ENCODE measurements at places on chromosomes 6 and 20.

- DNase-seq = peak; percentile 31
Observed at GRCh38 chr6:132456700-132457143, 55.4 kb upstream of the MOXD1 start.

DNA sequence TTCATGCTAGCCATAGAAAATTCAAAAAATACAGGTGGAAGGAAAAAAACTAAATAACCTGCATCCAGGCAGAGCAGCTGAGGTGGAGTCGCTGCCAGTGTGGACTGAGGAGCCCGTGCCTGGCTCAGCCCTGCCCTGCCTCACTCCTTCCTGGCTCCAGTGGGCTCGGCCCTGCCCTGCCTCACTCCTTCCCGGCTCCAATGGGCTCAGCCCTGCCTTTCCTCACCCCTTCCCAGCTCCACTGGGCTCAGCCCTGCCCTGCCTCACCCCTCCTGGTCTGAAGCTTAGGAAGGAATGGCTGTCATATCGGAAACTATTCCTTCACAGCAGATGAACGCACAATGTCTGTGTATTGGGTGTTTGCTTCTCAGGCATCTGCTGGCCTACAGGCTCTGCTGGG lies 142.1 kb downstream of the SMOC2 start:
- DNase-seq = no peak

- no peak for DNase-seq
Observed at GRCh38 chr6:38715016-38715689, at the start of gene DNAH8. Gene DNAH8 (plus strand): TSS chr6:38715311. CDS start chr6:38722810, 7,499 bp downstream.

GRCh38 chr6:74939151-74939708 lies 266.6 kb downstream of the COL12A1 start:
- no peak for DNase-seq

DNA sequence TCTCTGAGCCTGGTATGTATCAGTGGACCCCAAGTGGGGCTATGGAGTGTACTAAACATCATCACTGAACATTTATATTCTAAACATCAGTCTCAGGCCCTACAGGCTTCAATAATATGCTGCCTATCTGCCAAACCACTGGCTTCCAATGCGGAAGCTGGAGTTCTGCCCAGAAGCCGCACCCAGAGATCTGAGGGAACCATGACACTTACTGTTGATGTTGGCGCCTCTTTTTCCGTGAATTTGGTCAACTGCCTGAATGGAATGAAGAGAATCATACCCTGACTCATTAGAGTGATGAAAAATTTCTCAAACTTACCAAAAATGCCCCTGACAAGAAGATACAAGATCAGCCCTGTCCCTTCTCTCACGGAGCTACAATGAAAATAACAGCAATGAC lies 66.2 kb downstream of the SLC22A23 start:
- DNase-seq = peak; percentile 57

DNA sequence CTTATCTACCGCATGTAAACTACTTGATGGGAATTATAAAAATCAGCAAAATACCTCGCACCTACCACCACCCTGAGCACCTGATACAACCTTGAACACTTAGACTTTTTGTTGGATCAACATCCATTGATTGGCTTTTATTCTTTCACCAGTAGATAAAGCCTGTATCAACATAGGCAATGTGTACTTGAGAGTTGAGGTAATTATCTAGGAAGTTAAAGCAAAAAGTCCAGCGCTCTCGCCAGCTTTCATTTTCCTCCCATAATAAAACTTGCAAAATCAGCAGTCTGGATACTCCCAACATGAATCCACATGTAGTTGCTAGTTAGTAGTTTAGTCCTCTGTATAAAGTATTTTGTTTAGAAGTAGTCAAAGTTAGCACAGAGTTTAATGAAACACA lies 132.0 kb upstream of the PRDM1 start:
- DNase-seq = no peak

- no peak for DNase-seq
Observed at GRCh38 chr6:17908831-17909230, 78.6 kb downstream of the KIF13A start.

DNA sequence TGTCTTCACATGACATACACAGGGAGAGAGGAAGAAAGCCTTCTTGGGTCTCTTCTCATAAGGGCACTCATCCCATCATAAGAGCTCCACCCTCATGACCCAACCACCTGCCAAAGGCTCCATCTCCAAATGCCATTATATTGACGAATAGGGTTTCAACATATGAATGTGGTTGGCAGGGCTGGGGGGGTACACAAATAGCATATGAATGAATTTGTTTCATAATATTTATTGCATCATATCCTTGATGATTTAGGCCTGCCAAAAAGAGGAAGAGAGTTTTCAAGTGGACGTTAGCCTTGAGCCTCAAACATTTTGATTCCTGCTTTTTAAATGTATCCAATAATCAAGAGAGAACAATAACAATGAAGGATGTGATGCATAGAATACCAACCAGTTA lies 26.2 kb upstream of the OPRM1 start:
- no peak for DNase-seq

- DNase-seq = no peak
Observed at GRCh38 chr6:140124498-140124897, 750.0 kb upstream of the CITED2 start.

DNA sequence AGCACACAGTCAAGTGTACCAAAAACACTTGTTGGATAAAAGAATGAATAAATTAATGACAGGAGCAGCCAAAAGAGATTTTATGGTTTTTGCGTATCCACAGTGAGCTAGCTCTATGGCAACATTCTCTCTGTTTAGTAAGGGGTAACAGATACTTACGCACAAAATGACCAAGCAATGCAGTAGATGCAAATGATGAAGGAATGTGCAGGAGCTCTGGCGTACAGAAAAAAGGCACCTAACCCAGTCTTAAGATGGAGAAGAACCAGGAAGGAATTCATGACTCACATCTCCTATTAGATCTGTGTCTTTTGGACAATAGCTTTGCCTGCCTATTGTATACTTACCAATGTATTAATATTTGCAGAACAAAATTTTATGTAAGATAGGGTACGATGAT lies 191.9 kb upstream of the PREP start:
- no peak for DNase-seq

DNA sequence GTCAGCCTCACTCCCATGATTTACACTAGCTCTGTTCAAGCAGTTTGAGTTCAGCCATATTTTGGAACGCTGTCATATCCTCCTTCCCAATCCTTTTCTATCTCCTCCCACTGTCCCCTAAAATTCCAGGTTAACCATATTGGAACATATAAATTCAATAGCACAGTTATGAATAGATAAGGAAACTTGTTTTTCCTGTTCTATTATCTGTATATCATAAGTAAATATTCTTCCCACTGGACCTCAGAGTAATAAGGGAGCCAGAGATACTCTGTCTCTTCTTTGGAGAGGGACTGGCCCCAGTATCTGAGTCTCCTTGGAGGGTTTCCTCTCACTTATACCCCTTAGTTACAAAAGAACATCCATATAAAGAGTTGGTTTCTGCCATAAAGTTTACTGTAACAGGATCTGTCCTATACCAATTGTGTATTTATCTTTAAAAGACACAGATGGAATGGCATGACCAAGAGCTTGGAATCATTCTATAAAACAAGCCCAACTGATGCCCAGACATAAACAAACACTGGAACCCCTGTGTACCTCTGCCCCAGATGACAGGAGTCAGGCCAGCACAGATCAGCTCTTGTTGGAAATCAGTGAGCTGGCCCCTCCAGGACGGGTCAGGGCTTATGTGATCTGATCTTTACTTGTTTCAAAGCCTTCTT lies 67.1 kb downstream of the EPB41L2 start:
- no peak for DNase-seq

- DNase-seq = no peak
Observed at GRCh38 chr6:162157167-162157870, 570.2 kb downstream of the PRKN start.

DNA sequence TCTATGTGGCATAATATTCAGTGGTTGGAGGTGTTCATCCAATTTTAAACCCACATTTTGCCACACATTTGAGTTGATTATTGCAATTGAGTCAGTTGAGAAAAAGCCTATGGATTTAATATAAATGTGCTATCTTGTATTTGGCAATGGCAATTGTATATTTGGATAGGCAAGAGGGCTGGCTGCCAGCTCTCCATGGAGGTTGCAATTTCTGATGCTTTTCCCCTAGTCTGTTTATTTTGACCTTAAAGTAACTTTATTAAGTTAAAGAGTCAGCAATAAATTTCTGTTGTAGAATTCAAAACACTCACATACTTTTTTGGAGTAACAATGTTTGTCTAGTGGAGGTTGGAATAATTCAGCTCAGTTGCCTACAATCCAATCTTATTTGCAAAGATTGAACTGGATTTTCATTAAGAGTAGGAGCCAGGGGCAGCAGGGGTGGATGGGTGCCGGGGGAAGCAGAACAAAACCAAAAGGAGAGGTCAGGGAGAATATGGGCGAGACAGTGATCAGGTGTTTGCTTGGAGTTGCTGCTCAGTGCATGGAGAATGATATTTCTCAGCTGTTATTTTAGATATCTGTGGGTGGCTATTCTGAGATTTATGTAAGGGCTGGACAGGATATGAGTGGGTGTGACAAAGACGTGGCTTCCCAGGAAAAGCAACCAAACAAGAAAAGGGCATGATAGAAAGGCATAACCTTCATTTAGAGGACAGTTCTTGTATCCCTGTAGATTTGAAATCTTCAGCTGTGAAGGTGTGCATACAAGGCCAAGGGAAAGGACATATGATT lies 163.0 kb downstream of the HDGFL1 start:
- no peak for DNase-seq

DNA sequence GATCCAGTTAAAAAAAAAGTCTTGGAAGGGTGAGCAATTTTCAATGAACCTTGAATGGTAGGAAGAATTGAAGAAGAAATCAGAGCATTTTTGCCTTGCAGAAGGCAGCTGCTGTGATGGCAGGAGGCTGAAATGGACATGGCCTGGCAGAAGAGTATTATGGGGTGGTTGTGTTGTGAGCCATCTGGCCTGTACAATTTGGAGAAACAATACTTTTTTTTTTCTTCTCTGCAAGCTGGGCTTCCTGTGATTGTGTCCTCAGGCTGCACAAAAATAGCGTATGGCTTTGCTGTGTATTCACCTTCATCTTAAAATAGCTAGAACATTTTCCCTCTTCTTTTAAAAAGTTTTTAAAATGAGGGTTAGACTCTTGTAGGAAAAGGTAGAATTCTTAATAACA lies 21.4 kb downstream of the SYCP2L start:
- no peak for DNase-seq

GRCh38 chr20:62500237-62500864 lies 24.6 kb upstream of the GATA5 start:
- DNase-seq = peak; percentile 78

DNA sequence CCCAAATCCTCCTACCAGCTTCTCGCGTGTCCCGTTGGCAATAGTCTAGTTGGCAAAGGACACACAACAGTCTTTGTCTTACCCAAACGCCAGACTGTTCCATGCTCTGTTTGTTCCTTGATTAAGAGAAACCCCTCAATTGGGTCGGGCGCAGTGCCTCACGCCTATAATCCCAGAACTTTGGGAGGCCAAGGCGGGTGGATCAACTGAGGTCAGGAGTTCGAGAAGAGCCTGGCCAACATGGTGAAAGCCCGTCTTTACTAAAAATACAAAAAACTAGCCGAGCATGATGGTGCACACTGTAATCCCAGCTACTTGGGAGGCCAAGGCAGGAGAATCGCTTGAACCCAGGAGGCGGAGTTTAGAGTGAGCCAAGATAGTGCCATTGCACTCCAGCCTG lies 153.7 kb downstream of the GRM4 start:
- DNase-seq = no peak

GRCh38 chr6:9139746-9140145 lies 704.4 kb upstream of the SLC35B3 start:
- peak; percentile 83 for DNase-seq

DNA sequence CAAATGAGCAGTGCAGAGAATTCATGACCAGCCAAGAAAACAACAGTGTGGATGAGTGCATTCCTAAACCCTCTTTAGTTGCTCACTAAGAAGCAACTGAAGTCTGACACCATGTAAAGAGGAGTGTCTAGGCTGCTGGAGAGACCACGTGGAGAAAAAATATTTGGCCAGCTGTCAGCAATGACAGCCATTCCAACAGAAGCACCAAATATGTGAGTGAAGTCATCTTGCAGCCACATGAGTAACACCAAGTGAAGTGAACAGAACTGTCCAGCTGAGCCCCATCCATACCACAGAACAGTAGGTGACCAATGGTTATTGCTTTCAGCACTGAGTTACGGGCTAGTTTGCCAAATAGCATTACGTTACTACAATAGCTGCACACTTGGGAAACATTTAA lies 89.4 kb downstream of the TBXT start:
- DNase-seq = no peak

GRCh38 chr6:36850021-36850420 lies 10.8 kb upstream of the CPNE5 start:
- no peak for DNase-seq

DNA sequence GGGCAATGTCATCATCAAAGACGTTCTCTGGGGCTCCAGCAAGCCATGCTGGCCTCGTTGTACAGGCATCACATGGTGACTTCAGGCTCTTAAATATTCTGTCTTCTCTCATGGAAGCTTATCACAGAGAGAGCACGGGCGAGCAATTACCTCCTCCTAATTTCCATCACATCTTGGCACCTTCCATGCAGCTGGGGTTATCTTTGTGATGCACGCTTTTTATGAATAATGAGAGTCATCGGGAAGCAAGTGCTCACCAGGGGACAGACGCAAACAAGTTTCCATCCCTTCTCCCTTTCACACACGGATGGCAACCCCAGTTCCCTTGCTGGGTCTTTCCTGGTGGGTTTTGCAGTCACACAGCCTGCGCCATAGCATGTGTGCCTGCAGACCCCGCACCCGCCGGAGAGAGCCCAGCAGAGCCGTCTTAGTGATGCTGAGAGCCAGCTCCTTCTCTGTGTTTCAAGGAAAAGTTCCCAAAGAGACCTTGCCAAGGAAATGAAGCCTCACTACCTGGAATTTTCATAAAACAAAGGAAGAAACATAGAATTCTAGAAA lies 116.3 kb upstream of the AFDN start:
- no peak for DNase-seq

DNA sequence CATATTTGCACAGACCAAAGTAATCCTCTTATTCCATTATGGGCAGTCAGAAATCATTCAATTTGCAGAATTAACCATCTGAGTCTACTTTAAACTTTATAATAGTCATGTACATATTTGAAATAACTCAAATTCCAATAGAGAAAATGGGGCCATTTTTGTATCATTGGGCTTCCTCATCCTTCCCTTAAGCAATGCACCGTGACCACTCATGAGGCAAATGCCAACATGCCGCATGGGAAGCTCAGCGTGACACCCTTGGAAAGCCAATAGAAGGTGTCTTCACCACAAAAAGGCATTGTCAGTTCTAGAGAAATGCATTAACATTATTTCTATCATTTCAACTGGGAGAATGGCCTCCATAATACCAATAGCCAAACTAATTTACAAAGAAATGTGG lies 38.5 kb downstream of the SIM1 start:
- no peak for DNase-seq

GRCh38 chr20:32621071-32621890 lies 36.1 kb upstream of the NOL4L start:
- no peak for DNase-seq

GRCh38 chr20:38601216-38602184 lies at the start of gene ARHGAP40:
Gene ARHGAP40 (plus strand): TSS chr20:38601809.
- DNase-seq = no peak

DNA sequence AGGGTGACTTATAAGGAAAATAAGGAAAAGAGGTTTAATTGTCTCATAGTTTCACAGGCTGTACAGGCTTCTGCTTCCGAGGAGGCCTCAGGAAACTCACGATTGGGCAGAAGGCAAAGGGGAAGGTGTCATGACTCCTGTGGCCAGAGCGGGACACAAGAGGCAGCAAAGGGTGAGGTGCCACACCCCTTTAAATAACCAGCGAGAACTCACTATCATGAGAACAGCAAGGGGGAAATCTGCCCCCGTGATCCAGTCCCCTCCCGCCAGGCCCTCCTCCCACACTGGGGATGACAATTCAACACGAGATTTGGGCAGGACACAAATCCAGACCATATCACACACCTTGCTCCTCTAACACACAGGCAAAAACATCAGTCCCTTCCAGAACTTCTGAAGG lies 254.0 kb downstream of the DLL1 start:
- no peak for DNase-seq

All from adrenal gland (tissue), 19 donors.